ENCODE measurements at places on chromosomes 1 and 21.

DNA sequence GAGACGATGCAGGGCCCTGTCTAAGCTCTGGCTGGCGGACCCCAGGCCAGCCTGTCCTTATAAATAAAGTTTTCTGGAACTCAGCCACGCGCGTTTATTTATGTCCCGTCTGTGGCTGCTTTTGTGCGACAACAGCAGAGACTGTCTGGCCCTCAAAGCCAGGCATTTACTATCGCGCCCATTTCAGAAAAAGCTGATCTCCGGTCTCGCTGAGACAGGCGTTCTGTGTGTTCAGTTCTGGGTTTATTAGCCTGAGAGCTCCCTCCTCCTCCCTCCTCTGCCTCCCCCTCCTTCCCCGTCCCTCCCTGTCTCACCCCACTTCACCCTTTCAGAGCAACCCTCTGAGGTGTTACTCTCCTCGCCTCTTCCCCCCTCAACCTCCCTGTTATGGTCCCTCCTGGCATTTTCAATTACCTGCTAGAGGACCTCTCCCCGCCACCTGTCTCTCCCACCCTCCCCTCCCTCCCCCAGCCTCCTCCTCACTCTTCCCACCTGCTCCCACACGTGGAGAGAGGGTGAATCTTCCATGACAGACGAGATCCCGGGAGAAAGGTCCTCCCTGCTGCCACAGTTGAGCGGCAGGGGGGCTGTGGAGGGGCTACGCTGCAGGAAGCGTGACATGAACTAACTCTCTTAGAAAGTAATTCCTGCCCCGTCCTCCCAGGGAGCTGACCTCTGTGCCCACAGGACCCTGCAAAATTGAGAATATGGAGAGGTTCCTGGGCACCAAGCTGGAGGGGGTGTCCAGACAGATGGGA, 59.9 kb downstream of the SPSB1 start:
- no peak for DNase-seq

GRCh38 chr21:46438241-46438640, 20.4 kb upstream of the DIP2A start:
- no peak for DNase-seq

GRCh38 chr1:66331658-66332547, 202.1 kb upstream of the SGIP1 start:
- no peak for DNase-seq

DNA sequence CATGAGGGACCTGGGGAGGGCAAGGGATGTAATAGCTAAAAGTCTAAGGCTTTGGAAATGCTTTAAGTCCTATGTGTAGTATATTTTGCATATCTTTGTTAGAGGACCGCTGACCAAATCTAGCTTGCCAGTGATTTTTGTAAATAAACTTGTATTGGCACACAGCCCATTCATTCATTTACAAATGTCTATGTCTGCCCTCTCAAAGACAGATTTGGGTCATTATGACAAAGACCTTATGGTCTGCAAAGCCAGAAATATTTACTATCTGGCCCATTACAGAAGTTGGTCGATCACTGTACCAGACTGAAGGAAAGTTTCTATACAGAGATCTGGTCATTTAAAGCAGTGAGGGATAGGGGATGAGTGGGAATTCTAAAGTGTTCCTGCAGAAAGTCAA, 120.1 kb upstream of the RAVER2 start:
- DNase-seq: no peak

DNA sequence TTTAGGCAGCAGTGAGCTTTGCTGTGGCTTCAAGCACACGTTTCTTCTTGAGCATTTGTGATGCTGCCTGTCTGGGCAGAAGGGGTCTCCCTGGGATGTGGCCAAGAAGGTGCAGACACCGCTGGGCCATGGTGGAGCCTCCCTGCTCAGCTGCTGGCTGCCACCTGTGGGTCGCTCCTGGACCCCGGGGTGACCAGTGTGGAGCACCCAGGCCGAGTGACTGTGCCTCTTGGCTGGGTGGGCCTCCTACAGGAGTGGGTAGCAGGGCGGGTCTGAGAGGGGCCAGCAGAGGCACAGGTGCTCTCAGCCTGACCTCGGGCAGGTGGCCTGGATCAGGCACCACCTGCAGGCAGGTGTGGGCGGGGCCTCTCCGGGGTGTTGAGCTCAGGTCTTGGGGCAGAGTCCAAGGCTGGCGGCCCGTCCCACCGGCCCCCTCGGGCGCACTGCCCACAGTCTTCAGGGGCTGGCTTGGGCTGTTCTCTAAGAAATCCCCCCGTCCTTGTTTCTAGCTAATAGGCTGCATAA, 42.0 kb upstream of the COL6A1 start:
- DNase-seq: no peak

- no peak for DNase-seq
Measured at GRCh38 chr1:9382643-9383491, 90.2 kb downstream of the SPSB1 start.

DNA sequence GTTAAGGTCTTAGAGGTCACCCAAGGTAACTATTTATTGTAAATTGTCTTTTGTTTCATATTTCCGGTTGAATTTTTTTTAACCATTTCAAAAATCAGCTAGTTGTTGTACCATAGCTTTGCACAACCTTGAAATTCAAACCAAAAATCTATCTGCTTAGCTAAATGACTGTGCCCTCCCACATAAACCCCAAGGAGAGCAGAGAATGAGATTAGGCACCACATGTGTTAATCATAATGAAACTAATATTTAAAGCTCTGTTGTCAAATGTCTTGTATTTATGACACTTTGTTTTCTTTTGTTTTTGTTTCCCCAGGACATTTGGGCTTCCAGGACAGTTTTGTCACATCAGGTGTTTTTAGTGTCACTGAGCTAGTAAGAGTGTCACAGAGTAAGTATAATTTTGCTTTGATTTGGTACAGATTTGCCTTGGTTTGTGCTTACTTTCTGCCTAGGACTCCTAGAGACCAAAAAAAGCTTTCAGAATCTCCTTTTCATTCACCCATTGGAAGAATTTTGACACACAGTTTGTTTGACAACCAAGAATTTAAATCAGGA, 249.9 kb downstream of the NFIA start:
- no peak for DNase-seq

GRCh38 chr1:105785021-105785420, 1271.5 kb upstream of the PRMT6 start:
- DNase-seq: no peak

DNA sequence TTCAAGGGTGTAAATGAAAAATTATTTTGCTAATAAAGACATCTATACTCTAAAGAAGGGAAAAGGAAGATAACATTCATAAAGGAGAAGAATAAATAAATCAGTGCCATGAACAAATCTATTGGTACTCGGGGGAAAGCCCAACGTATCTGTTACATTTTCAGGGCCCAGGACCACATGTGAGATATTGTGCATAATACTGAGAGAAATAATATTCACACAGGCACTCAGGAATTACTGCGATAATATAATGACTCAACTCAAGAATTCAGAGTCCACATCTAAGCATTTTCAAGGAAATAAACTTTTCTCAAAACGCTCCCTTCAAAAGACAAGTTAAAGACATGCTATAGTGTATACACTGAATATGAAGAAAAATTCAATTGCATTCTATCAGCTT, 108.8 kb downstream of the SMYD2 start:
- no peak for DNase-seq

Data from activated CD4-positive, alpha-beta T cell treated with anti-CD3 and anti-CD28 coated beads, Interleukin-2, amount 50 U/mL, for 24 hours (primary cell).